ENCODE measurements at places on chromosomes 11 and 22.

GRCh38 chr22:19807161-19807913 lies 46.8 kb downstream of the TBX1 start:
- no peak for DNase-seq

DNA sequence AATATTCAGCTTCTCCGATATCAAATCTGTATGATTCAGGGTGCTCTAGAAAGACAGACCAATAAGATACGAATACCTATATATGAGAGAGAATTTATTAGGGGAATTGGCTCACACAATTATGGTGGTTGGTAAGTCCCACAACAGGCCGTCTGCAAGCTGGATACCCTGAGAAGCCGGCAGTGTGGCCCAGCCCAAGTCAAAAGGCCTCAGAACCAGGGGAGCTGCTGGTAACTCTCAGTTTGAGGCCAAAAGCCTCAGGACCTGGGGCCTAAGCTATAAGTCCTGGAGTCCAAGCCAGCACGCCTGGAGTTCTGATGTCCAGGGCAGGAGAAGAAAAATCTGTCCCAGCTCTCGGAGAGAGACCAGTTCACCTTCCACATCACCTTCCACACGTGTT lies 318.7 kb downstream of the BRD1 start:
- DNase-seq, result no peak

DNA sequence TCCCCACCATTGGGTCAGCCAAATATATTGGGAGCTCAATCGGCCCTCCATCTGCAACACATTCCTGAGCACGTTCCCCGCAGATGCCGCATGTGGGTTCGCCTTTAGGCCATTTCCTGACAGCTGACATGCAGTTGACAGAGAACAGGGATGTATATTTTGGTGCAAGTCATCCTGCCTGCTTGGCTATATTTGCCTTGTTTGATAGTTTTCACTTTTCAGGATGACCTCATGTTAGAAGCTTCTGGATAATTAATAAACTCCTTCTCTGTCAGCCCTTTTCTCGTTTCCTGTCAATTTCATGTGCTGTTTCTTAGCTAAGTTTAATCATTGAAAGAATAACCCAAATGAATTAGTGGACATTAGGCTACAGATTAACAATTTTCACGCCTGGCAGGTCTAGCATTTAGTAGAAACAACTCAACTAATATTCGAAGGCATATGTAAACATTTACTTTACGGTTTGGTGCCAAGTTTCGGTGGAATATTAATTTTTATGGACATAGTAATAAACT lies 105.8 kb upstream of the SLC5A12 start:
- DNase-seq, result no peak

DNA sequence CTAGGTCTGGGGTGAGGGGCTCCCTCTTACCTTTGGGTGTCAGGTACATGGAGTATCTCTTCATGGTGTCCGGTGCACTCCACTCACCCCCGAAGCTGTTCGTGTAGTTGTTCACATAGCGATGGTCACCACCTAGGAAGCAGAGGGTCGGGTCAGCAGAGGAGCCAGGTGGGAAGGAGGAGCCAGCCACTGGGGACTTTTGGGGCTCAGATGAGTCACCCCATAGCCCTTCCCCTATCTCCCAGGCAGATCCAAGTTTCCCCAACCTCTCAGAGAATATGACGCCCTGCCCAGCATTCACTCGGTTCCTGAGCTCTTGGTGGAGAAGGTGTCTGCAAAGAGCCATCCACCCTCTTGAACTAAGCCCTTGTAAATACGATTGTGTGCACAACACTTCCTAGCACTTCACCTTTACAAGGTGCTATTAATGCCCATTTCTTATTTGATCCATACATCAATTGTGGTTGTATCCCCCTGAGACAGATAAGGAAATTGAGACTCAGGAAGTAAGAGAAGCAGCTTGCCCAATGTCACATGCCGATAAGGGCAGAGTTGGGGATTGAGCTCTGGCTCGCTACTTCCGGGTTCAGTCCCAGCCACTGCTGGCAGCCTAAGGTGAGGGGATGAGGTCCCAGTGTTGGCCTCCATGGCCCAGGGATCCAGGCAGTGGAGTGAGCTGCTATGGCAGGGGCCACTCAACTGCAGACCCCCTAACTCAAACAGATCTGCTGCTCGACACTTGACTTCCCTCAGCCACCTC lies 14.8 kb downstream of the TRIM29 start:
- no peak for DNase-seq

- DNase-seq, result peak; percentile 56
These were observed 16.6 kb downstream of the RTN4RL2 start for GRCh38 chr11:57476757-57477506.

- DNase-seq, result no peak
These were observed 30.9 kb downstream of the ZBTB16 start for GRCh38 chr11:114090225-114090910.

DNA sequence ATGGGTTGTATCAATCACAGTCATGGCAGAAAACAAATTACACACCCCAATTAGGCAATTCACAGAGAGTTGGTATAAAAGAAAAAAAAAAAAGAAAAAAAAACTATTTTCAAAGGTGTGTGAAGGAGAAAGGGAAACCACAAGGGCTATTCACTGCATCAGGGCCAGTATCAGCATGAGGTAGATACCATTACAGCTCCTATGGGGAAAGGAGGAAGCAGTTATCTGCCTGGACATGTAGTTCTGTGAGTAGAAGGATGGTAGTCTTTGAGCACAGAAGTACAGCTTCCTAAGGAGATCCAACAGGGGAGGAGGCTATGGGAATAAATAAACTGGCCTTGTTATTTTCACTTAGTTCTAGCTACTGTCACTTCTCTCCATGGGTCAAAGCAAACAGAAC lies 746.1 kb downstream of the LUZP2 start:
- no peak for DNase-seq

GRCh38 chr11:118260353-118260752 lies 3.7 kb downstream of the MPZL2 start:
- DNase-seq, result no peak

DNA sequence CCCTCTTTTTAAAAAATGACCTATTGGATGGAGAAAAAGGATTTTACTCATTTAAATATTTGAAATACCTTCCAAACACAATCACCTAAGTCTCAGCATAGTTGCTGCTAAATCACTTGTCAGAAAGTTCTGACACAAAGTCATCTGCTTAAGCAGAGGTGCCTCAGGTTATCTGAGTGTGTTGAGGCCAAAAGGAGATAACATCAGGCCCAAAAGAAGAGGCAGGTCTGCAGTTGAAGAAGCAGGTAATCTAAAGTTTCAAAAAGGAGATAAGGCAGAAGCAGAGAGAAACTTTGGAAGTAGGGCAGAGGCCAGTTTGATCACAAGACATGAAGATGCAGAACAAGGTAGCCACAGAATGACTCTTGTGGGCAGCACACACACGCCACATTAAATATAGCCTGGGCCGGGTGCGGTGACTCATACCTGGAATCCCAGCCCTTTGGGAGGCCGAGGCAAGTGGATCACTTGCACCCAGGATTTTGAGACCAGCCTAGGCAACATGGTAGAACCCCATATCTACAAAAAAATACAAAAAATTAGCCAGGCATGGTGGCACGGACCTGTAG lies 175.7 kb upstream of the API5 start:
- DNase-seq, result no peak

DNA sequence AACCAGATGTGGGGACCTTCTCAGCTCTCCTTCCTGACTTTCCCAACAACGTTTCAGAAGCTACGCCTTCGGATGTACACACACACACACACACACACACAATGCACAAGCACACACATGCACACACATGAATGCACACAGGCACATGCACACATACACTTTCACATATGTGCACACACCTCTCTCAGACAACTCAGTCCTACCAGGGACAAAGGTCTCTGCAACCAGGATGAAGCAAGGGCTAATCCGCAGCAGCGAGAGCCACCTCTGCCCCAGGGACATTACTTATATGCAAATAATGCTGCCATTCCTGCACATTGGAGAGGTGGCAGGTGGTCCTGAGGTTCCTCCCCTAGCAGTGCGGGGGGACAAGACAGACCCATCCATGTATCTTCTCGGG lies 27.4 kb upstream of the LINC01488 start:
- no peak for DNase-seq

DNA sequence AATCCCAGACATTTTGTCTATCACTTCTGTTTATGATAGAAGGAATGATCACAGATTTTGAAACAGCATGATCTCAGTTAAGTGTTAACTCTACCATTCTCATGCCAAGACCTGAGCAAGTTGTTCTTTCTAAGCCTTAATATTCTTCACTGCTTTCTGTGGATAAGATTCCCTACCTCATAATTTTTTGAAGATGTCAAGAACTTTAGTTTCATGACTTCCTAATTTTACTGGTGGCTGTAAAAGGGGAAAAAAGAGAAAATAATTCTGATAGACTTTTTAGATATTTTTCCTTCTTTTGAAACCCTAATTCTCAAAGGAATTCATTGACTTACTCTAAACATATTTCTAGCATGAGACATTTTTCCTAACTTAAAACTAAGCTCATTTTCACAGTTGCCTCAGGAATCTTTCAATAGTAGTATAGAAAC lies 520.0 kb upstream of the LUZP2 start:
- peak; percentile 14 for DNase-seq

DNA sequence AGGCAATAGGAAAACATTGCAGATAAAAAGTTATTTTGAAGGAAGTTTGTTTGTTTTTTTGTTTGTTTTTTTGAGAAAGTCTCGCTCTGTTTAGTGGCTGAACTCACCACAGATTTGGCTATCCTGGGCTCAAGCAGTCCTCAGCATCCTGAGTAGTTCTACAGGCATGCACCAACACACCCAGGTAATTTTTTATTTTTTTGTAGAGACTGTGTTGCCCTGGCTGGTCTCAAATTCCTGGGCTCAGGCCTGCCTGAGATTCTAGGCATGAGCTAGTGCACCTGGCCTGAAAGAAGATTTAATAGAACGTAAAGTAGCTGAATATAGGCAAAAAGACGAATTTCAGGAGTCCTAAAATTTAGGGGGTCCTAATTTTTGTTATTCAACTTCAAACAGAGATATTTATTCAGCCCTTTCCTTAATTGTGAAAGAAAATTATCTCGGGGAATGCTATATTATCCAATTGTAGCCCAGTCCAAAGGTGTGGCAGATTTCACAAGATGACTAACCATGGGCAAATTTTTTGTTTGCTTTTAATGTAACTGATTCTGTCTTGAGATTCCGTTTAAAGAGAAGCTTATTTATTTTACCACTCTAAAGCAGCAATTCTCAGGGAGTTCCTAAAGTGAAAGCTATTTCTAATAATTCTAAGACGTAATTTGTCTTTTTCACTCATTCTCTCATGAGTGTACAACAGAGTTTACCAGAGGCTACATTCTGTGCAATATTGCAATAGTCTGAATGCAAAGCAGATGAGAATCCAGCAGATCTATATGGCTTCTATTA lies 940 bp downstream of the IL18 start:
- peak; percentile 13 for DNase-seq

- peak; percentile 75 for DNase-seq
These were observed 106.8 kb downstream of the ABTB2 start for GRCh38 chr11:34250732-34251588.

DNA sequence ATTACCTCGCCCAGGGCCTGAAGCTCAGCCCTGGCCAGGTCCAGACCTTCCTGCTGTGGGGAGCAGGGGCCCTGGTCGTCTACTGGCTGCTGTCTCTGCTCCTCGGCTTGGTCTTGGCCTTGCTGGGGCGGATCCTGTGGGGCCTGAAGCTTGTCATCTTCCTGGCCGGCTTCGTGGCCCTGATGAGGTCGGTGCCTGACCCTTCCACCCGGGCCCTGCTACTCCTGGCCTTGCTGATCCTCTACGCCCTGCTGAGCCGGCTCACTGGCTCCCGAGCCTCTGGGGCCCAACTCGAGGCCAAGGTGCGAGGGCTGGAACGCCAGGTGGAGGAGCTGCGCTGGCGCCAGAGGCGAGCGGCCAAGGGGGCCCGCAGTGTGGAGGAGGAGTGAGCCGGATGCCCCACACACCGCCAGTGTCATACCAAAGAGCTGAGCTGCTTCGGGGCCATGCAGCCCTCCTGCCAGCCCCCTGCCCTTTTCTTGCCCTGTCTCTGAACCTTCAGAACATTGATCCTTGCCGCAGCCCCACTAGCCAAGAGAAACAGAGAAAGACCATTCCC lies 2.4 kb upstream of the TMEM132A start:
- no peak for DNase-seq

DNA sequence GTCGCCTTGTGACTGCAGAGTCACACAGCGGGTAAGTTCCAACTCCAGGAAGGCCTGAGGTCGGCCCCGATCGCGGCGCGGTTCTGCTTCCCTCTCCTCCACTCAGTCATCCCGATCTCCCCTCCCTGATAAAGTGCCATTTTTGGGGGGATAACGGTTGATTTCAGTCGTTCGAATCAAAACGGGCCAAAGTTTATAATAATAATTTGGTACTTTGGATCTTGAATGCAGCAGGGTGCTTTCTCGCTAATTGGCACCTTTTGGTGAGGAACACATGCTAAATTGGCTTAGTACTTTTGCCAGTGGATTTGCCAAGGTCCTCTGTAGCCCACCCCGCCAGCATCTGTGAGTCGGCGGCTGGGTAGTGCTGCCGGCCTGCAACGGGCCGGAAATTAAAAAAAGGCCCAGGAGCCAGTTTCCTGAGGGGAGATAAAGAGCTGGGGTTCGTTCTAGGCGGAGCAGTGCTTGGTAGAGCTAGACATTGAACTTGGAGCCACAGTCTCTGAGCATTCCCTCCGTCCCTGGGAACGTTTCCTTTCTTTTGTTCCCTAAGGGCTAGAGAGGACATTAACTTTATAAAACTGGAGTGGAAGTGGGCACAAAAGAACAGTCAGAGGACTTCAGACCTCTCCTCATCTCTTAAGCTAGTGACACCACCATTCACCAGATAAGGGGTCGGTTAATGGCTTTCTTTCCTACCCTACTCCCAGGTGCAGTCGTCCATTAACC lies 997 bp downstream of the UBE2L3 start:
- peak; percentile 45 for DNase-seq

GRCh38 chr11:109507331-109507730 lies 85.3 kb downstream of the C11orf87 start:
- no peak for DNase-seq

DNA sequence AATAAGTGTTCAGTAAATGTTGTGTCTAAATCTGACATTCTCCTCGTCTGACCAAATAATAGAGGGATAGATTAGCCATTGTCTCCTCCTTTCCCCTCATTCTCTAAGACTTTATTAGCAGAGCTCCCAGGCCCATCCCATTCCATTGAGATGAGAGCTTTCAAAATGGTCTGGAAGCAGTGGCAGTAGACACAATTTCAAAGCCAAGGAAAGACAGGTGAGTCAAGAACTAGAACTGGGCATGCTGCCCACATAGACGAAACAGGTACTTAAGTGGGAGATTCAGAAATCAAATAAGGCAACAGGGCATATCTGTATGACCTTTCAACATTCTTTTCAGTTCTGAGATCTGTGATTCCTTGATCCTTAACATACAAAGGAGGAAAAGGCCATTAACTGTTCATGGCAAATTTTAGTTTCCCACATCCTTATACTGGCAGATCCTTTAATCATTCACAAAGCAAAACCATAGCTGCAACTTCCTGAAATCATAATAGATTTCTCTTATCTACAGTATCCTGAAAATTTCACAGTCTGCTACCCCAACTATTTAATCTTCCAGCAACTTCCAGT lies 96.6 kb upstream of the KCNA4 start:
- DNase-seq, result no peak

All from AG20443 (cell line).